ENCODE measurements at places on chromosomes 7 and 10.

DNA sequence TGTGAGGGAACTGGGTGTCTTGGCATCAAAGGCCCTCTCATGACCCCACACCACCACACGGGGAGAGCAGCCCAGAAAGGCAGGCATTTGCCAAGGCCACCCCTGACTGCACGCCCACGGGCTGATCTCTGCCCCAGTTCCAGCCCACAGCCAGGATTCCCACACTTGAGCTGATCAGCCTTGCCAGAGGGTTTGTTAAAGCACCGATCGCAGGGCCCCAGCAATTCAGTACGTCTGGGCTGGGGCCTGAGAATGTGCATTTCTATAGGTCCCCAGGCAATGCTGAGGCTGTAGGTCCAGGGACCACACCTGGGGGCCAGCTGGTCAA lies 103.9 kb downstream of the TNS3 start:
- no peak for DNase-seq

- DNase-seq = peak; percentile 57
Observed at GRCh38 chr7:610531-611280, 91.1 kb upstream of the PDGFA start.

- DNase-seq = no peak
Observed at GRCh38 chr10:3807211-3807927, 22.4 kb upstream of the KLF6 start.

DNA sequence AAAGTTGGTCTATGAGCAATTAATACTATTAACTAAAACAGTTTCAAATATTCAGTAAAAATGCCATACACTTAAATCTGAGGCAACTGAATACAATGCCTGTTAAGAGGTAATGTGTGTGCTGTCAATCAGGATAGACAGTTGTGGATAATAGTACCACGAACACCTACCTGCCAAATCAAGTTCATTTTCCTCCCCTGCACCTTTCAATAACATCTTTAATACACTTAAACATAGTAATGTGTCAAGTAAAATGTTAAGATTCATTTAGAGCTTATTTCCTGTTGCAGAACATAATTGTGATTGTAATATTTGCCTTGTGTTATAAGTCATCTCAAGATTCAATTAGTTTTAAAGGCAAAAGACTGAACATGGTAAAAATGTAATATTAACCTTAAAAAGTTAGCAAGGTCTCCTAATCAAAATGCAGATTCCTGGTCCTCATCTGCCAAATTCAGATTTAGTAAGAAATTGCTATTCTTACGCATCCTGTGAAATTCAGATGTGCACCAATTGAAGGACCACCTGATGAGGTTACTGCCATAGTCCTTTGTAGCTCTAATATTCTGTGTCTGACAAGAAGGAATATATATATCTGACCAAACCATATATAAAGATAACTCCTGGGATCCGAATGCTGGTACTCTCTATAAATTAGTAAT lies 37.1 kb downstream of the COL1A2 start:
- no peak for DNase-seq

DNA sequence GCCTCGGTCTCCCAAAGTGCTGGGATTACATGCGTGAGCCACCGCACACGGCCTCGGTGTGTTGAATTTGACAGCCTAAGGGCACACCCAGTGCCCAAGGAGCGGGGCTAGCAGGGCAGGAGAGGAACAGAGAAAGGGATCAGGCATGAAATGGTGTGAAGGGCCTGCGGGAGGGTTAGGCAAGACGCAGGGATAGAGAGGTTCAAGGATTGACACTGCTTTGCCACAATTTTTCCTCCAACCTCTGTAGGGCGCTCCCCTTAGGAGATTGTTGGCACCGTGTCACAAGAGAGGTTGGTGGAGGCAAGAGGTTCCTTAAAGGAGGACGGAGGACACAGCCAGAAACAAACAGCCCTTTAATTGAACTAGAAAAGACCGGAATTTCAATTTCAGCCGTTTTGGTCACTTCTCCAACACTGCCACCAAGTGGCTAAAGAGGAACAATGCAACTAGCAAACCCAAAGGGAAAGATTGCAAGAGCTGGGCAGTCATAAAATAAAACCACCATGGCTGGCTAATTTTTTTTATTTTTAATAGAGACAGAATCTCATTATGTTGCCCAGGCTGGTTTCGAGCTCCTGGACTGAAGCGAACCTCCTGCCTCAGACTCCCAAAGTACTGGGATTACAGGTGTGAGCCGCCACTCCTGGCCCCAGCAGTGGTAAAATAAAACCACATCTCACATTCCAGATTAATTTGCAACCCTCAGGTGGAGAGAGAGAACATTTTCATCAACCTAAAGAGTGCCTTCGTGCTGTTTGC lies 6.9 kb upstream of the CREB3L2 start:
- DNase-seq = peak; percentile 61

- no peak for DNase-seq
Observed at GRCh38 chr7:128205068-128205467, 36.0 kb upstream of the LEP start.

DNA sequence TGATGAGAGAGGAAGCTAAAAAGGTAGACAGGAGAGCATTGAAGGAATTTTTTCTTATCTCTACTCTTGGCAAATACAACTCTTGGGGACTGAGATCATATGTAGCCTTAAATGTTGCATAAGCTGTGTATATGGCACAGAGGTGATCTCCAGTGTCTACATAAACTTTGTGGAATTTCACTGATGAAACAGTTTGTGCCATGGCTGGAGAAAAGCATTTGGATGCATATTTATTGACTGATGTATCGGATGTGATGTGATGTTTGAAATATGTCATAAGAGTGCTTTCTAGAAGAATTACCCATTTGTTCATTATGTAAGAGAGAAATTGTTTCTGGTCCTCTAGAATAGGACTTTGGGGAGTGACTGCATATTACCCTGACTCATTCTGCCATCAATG lies 244.9 kb upstream of the LRRTM3 start:
- DNase-seq = no peak

- DNase-seq = no peak
Observed at GRCh38 chr7:10483671-10484070, 490.0 kb upstream of the PHF14 start.

- DNase-seq = peak; percentile 60
Observed at GRCh38 chr10:88851706-88852105, at the start of gene ANKRD22. ANKRD22 (minus strand) TSS chr10:88851844; CDS start chr10:88851607, 237 bp downstream.

- DNase-seq = no peak
Observed at GRCh38 chr10:93386631-93387369, 95.3 kb downstream of the MYOF start.

DNA sequence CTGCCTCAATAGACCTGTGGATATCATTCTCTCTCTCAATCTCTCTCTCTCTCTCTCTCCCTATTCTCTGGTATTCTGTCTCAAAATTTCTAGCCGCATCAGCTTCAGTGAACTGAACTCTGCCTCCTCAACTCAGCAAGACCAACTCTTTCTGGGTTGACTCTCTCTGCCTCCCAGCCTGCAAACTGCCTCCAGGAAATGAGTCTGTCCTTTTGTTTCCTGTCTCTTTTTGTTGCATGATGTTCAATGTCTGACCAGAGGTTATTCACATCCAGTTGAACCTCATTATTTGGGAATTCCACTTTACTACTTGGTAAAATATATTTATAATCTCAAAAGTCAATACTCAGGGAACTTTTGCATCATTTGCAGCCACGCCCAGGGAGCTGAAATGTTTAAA lies 682.7 kb upstream of the FZD8 start:
- DNase-seq = no peak

GRCh38 chr7:43753271-43753810 lies 5.1 kb upstream of the BLVRA start:
- no peak for DNase-seq

GRCh38 chr7:44650772-44651171 lies 44.3 kb downstream of the OGDH start:
- no peak for DNase-seq

GRCh38 chr7:32587411-32587948 lies 92.2 kb downstream of the AVL9 start:
- peak; percentile 76 for DNase-seq

DNA sequence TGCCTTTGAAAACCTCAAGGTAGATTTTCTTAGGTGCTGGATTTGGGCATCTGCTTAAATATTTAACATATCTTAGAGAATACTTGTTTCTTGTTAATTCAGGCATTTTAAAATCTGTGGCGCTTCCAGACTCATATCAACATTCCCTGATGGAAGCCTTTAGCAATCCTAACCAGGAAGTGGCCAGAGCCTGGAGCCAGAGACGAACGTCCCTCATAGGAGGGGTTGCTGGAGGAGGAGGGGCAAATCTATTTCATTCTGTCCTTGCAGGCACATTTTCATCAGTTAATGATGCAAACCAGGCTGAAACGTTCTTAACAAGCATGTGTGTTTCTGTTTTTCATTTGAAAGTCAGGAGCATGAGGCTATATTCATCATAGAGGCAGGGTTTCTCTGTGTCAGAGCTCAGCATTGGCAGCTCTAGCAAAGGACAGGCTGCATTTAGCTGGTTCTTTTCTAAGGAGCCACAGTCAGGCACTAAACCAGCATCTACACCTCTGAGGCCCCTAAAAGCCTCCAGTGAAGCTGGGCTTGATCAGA lies 17.8 kb upstream of the IFIT2 start:
- DNase-seq = peak; percentile 93

- no peak for DNase-seq
Observed at GRCh38 chr7:80207501-80207900, 72.9 kb downstream of the GNAI1 start.

DNA sequence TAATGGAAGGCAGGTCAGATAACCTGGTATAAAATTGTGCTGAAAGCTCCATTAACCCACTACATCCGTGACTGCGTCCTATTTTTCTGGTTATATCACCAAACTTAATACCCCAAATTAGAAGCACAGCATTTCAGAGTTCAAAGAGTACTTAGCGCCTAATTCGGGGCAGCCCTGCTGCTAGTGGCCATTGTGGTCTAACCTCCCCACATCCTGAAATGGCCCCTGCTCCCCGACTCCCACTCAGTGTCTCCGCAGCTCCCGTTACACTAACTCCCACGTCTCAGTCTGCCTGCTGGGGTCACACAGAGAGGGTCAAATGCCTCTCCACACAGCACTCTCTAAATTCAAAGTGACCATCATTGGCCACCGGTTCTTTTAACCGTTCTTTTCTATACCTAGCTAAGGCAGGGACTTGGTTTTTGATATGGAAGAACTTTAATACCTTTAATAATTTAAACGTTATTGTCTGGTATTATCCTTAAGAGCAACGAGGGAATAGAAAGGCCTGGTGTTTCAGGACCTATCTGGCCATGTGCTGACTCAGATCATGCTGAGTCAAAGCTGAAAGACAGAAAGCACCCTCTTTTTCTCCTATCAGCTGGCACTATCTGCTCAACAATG lies 117.1 kb downstream of the KMT2E start:
- DNase-seq = no peak

DNA sequence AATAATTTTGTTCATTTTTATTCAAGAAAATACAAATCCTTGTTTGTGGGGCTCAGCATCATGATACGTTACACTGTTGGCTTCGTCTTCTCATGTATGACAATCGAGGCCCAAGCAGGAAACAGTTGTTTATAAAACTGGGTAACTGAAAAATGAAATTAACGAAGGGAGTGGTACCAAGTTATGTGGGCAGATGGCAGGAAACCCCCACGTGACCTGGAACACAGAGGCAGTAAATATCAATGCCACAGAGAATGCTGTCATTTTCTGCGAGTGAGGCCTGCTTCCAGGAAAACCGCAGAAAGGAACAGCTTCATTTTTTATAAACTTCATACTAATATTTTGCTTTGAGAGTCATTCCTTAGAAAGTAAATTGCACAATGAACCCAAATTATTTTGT lies 201.0 kb upstream of the ADARB2 start:
- peak; percentile 16 for DNase-seq

DNA sequence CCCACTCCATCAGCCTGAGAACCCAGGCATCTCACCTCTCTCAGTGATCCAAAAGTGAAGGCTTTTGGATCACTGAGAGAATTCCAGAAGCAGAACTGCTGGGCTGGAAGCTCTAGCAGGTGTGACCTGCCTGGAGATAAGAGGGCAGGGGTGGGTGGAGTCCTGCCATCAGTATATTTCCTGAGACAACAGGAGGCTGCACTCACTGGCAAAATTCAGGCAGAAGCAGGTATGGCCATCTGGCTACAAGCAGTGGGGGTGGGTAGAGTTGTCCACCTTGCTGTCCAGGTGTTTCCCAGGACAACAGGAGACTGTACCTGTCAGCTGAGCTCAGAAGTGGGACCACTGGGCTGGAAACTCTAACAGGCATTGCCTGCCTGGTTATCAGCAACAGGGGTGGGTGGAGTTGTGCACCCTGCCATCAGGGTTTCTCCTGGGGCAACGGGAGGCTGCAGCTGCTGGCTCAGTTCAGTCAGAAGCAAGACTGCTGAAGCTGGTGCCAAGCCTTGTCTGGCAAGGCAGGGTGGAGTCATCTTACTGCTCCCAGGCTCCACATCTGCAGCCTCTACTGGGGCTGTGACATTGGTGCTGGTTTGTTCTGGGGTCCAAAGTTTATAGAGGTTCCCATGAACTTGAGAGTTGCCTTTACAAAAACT lies 47.2 kb upstream of the SFTPD start:
- no peak for DNase-seq

DNA sequence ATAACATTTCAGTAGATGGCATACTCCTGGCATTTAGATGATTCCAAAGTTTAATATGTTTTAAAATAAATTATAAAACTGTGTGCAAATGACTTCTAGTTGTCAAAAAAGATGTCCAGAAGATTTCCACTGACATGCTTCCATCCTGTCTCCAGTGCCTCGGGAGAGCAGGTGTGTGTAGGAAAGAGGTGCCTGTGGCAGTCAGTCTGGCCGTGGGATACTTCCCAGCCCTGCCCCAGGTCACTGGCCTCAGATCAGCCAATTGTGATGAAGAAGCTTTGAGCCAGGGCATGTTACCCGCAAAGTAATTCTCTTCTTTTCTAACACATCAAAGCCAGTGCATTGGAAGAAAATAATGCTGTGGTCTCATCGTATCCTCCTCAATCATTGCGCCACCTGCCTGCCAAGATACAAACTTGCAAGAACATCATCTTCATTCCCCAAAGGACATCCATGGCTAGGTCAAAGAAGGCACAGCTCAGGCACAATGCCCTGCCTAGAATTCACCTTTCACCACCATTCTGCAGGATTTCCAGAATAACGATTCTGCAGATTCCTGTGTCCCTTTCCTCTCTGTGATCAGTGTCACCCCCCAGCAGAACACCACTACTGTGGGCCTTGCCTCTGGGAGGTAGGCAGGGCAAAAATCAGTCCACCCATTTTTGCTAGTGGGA lies 6.3 kb upstream of the KCNMA1 start:
- DNase-seq = peak; percentile 24
